ENCODE measurements at places on chromosomes 2 and 18.

GRCh38 chr2:222877556-222878300 is 16.9 kb downstream of the ACSL3 start:
- no peak for DNase-seq

GRCh38 chr2:20212459-20212870 is 12.5 kb downstream of the SDC1 start:
- DNase-seq, result no peak

DNA sequence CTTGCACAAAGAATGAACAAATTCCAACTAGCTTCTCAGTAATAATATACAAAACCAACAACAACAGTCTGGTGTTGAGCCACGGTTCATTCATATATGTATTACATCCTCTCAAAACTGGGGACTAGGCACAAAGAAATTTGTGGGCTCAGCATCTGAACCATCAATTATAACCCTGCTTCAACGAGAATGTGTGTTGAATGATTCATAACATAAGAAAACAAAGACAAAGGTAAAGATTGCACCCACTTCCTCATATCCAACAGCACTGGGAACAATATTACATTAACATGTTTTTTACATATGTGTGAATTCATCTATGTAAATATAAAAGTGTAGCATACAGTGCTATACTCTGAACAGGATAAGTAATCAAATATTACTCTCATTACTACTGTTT is 144.8 kb downstream of the CDH2 start:
- no peak for DNase-seq

- no peak for DNase-seq
Measured at GRCh38 chr2:147051248-147051647, 793.6 kb upstream of the ACVR2A start.

GRCh38 chr2:55948176-55948923 is 24.8 kb upstream of the EFEMP1 start:
- DNase-seq, result no peak

- DNase-seq, result no peak
Measured at GRCh38 chr2:60067006-60067405, 486.4 kb downstream of the BCL11A start.

GRCh38 chr2:210752532-210752931 is 196.1 kb downstream of the CPS1 start:
- no peak for DNase-seq

GRCh38 chr2:43715300-43716098 is 39.3 kb upstream of the C1GALT1C1L start:
- DNase-seq, result no peak

DNA sequence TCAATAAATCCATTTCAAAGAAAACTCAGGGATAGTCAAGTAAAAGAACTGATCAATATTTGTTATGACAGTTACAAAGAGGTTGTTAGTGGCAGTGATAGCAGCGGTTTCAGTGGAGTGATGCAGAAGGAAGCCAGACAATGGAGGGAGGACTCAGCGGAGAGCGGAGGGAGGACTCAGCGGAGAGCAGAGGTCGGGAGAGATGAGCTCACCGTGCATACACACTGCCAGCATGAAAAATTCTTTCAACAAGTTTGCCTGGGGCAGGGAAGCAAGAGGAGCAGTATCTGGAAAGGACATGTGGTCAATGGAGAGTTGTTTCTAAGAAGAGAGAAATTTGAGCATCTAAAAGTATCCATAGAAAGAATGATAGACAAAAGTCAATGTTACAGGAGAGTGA is 60.9 kb upstream of the BCL11A start:
- no peak for DNase-seq
